NCI-H1930 (cell line): ENCODE measurements at places on chromosomes 3 and 15.

- no peak for DNase-seq
Observed at GRCh38 chr3:24164967-24165602, 220.0 kb downstream of the NR1D2 start.

DNA sequence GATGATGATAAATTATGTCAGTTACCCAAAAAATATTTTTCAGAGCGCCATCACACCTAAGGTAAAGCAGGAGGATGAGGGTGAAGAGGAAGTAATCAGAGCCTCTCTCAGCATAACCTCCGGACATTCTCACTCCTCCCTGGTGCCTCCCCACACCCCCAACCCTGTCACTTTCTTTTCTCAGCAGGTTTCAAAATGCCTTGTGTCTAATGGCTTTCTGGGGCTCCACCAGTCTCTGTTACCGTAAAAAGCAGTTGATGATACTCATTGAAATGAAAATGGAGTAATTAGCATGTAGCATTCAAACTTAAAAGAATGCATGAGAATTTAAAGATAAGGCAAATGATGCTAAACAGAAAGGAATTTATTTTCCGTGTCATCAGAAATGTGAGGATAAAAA lies 180.0 kb downstream of the ERC2 start:
- no peak for DNase-seq

DNA sequence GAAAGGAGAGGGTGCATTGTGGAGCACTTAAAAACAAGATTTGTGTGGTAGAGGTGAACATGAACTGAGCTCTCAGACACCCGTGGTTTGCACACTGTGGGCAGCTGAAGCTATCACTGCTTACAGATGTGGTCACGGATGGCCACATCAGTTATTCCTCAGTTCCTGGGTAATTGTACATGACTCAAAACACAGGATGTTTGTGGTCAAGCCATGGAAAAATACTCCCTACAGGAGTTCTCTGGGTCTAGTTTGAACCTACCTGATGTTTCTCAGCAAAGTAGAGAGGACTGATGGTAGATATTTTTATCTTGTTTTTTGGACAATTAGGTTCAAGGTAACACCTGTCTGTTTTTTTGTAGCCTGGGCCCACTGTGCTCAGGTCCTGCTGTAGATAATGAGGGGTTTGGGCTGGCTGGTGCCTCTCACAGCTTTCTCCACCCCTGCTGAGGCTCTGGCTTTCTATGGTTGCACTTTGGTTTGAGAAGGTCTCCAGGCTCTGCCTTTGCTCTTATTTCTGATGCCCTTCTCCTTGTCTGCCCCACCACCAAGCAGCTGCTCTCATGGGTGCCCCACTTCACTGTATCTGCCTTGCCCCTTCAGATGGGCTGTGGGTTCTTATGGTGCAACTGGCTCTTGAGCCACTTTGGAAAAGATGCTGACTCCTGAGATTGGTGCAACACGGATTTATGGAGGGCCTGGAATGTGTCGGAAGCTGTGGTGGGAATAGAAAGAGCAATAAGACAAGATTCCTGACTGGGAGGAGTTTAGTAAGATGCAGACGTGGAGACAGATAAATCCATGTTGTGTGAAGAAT lies 40.1 kb downstream of the CDCP1 start:
- DNase-seq: no peak

- no peak for DNase-seq
Observed at GRCh38 chr3:41223691-41224090, 24.4 kb downstream of the CTNNB1 start.

DNA sequence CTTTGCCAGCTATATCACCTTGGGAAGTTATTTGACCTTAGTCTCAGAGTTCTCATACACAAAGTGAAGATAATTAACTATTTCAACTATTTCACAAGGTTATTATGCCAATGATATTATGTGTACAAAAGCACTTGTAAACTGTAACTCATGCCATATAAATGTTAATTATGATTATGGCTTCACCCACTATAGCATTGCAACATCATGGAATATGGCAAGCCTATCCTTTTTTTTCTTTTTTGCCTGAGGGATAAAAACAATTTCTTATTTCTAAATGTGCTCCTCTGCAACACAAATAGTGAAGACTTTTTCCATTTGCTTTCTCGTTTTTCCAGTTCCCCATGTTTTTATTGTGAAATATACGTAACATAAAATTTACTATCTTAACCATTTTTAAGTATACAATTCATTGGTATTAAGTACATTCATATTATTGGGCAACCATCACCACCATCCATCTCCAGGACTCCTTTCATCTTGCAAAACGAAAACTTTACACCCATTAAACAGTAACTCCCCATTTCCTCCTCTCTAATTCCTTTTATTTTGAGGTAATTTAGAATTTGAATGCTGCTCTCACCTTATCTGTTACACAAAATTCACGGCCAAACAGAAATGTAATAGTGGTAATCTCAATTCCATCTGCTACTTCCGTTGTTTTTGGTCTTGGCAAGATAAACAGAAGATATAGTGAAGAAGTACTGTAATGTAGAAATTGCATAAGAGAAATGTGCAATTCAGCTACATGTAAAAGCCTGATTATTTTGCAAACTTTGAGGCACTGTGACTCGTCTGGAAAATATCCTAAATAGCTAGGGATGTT lies 46.3 kb downstream of the NANOGP8 start:
- DNase-seq: no peak

GRCh38 chr15:89761929-89762328 lies 10.9 kb upstream of the MESP1 start:
- DNase-seq: no peak

- no peak for DNase-seq
Observed at GRCh38 chr3:54069961-54070360, 52.4 kb upstream of the CACNA2D3 start.

GRCh38 chr3:156973954-156974353 lies 147.8 kb downstream of the LEKR1 start:
- no peak for DNase-seq

GRCh38 chr3:66028457-66028856 lies 10.3 kb downstream of the MAGI1 start:
- DNase-seq: no peak

DNA sequence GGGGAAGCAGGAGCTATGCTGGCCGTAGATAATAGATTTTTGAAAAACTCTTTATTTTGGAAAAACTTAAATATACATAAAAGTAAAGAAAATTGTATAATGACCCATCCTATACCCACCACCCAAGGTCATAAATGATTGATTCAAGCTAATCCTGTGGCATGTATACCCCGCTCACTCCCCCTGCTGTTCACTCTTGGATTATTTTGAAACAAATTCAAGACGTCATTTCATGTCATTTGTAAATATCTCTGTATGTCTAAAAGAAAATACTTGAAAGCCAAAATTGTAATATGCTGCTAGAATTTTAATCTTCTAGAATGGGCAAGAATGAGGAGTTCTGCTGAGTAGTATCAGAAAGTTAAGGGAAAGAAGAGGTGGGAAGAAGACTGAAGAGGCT lies 241.7 kb downstream of the FEZF2 start:
- no peak for DNase-seq

DNA sequence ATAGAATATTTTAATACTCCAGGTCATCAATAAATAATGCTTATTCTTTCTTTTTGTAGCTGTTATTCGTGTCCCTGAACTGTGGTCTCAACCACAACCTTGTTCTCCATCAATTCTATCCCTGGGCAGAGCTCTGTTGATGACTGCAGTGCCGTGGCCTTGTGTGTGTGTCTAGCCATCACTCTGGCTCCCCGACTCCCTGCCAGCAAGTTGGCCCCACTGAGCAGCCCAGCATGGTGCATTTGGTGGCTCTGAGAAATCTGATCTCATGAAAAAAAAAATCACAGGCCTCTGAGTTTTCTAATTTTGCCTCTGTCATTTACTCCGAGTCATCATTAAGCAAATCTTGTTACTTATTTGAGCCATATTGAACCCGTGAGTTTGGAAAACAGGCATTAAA lies 164.7 kb downstream of the GOLGA6L6 start:
- no peak for DNase-seq

GRCh38 chr3:121477589-121477988 lies 68.2 kb downstream of the POLQ start:
- no peak for DNase-seq

GRCh38 chr3:53588122-53588521 lies 93.7 kb downstream of the CACNA1D start:
- no peak for DNase-seq
